ENCODE measurements at places on chromosomes 5 and 9.

DNA sequence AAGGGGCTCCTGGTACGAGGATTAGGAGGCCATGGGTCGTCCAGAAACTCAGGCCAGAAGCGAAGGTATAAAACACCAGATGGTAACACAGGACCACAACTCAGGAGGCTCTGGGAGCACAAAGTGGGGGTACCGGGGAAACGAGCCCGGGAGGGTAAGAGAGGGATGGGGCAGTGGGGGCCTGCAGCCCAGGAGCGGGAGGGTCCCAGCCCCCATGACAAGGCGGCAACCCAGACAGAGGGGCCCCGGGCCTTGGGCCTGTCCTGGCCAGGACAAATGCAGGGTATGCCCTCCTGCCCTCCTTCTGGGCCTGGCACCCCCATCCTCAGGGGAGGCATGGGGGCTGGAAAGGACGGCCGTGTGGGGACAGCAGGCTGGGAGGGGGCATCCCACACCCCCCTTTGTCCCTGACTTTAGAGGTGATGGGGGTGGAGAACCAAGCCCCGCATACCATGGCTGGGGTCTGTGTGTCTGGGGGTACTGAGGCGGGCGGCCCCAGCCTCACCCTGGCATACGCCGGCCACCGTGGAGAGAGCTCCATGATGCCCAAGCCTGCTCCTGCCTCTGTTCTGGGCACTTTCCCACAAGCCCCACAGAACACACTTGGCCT, 47.0 kb upstream of the EXOC3 start:
- no peak for DNase-seq

- DNase-seq = no peak
These were observed 40.7 kb upstream of the AKNA start for GRCh38 chr9:114428466-114428865.

GRCh38 chr5:173010021-173010420, 26.4 kb downstream of the ATP6V0E1 start:
- DNase-seq = peak; percentile 15

- DNase-seq = no peak
These were observed 113.7 kb upstream of the EPB41L4A start for GRCh38 chr5:112532654-112533360.

DNA sequence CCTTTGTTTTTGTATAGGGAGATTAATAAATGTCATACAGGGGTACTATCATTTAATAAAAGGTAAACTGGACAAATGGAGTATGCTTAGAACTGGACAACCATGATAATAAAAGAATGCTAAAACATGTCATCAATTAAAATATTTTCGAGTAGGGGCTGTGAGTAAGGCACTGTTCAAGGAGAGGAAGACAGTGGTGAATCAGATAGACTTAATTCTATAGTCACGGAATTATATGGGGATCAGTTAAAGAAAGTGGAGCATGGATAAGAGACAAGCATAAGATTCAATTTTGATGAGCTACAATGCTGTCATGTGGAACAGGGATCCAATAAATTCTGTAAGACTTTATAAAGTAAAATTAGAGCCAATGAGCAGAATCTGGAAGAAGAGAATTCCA, 104.5 kb downstream of the HMHB1 start:
- no peak for DNase-seq

DNA sequence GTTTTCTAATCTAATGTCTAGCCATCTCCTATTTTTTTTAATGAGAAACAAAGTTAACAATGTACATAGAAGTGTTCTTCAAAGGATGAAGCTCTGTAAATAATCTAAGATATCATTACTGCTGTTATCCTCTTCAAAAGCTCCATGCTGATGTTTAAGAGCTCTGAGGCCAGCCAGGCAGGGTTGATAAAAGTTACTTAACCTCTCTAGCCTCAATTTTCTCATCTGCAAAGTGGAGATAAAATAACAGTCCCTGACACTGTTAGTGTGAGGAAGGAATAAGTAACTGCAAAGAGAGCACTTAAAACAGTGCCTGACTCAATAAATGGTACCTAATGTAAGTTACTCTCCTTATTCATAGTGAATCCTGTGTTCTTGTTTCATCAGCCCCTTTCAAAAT, 60.1 kb downstream of the LHFPL2 start:
- no peak for DNase-seq

GRCh38 chr5:86665984-86666760, 48.4 kb downstream of the COX7C start:
- DNase-seq = no peak

DNA sequence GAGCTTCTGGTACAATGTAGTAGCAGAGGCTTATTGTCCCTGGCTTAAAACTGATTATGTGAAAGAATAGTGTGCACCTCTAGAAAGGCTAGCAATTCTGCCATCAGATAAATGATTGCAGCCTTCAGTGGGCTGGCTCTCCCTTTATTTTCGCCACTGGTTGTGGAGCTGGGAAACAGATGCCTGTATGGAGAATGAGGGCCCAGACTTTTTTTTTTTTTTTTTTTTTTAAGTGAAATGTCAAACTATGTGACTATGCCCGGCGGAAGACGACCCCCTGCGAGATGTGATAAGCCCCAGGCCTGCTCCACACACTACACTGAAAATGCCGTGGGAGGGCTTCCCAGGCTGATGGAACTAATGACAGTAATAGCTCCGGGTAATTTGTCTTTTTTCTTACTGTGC, 28.7 kb downstream of the ISL1 start:
- no peak for DNase-seq

Measured in fibroblast of the aortic adventitia (primary cell).